Stimulated activated CD4-positive, alpha-beta T cell treated with anti-CD3 and anti-CD28 coated beads, Interleukin-1b, Interleukin-23, amount 100 ng/mL, for 1 hour (primary cell): ENCODE measurements at places on chromosomes 13 and 19.

- DNase-seq: no peak
These were observed 17.9 kb upstream of the POMP start for GRCh38 chr13:28640861-28641599.

DNA sequence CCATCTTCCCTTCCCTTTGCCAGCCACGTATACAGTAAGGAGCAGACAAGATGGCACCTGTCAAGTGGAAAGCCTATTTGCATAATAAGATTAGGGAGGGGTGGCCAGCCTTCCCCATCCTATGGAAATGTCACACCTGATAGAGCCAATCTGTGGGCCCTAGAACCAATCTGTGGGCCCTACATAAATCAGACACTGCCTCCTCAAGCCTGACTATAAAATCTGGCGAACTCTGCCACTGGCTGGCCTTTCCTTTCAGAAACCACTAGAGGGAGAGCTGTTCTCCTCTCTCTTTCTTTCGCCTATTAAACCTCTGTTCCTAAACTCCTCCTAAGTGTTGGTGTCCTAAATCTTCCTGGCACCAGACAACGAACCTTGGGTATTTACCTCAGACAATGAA, 231.5 kb upstream of the KLHL1 start:
- no peak for DNase-seq

GRCh38 chr13:100520936-100521850, 67.4 kb downstream of the GGACT start:
- no peak for DNase-seq

- DNase-seq: no peak
These were observed 169.4 kb upstream of the MIR17HG start for GRCh38 chr13:91178099-91178498.

DNA sequence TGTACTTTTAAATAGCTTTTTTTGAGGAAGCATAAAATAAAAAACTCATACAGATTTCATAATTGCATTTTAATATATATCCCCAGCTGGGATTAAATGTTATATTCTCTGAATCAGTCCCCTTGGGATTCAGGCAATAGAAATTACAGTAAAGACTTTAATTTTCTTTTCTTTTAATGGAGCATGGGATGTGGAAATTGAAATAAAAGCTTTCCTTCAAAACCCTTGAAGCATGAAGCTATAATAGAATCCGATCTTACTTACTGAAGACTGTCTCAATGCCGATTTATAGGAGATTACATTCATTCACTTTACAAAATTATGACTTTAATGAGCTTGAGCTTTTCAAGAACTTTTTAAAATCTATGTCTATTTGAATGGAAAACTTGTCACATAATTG, 243.4 kb downstream of the SPRY2 start:
- DNase-seq: no peak

- no peak for DNase-seq
These were observed at the start of gene CCNA1 for GRCh38 chr13:36432106-36432544. Gene CCNA1, plus strand, starts transcription at chr13:36432495. Its CDS starts 562 bp downstream, at chr13:36433057.

DNA sequence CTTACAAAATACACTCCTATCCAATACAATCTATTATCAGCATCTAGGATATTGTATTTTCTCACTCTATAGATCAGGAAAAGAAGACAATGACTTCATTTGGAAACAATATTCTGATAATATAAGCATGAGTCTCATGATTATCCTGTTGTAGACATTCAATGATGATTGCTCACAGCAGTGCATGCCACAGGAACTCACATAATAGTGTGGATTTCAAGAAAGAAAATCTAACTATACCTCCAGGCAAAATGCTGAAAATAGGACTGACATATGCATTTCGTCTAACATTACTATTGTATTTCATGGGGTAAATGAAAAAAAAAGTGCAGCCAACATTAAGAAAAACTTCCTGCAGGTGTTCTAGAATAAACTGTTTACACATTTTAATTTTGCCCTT, 122.6 kb downstream of the POSTN start:
- no peak for DNase-seq

DNA sequence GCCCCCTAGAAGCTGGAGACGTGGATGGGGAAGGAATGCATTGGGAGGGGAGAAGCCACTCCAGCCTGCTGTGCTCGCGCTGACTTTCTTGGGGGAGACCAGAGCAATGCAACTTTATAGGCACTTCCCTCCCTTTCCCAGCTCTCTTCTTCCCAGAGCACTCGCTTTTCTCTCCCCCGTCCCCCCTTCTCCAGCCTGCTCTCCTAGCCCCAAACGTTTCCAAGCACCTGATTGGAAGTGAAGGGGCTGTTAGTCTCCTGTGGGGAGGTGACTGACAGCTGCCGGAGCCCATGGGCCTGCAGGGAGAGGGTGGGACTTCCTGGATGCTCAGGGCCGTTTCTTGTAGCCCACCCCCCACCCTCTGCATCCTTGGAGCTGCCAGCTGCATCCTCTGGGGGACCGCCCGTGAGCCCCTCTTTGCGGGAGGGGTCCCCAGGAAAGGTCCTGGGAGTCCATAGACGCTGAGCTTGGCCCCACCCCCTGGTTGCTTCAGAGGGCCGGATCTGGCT, 2.5 kb downstream of the HDGFL2 start:
- DNase-seq: no peak

- DNase-seq: no peak
These were observed 700.7 kb downstream of the DIAPH3 start for GRCh38 chr13:59463023-59463422.

DNA sequence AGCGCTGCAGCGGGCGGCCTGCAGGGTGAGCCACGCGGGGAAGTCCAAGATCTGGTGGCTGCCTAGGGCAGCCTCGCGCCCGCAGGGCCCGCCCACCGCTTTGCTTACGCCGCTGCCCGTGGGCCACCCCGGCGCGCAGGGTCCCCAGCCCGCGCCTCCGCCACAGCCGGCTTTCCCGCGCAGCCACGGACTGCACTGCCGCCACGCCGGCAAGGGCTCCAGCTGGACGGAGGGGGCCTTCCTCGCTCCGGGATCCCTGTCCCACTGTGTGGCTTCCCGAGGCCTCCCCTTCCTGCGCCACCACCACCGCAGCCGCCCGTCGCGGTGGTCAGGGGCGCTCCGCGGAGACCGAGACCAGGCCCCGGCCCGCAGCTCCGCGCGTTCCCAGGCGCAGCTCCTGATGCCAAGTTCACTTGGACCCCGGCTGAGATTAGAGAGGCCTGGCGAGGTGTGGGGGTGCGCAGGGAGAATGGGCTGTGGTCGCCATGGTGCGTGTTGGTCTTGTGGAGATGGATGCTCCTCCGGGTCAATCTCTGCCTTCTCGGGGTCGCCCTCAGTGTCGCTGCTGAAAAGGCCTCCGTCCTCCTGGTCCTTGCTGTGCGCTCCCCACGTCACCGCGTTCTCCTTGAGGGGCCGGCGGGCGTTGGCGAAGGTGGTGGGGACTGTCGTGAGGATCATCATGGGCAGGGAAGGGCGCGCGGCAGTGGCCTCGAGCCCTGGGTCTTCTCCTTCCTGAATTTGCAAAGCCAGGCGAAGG, 17.9 kb upstream of the RNF17 start:
- DNase-seq: no peak

- peak; percentile 34 for DNase-seq
These were observed at the start of gene CRYL1 for GRCh38 chr13:20525601-20526544. Gene CRYL1, minus strand, starts transcription at chr13:20525857. Its CDS starts 63 bp downstream, at chr13:20525794.

DNA sequence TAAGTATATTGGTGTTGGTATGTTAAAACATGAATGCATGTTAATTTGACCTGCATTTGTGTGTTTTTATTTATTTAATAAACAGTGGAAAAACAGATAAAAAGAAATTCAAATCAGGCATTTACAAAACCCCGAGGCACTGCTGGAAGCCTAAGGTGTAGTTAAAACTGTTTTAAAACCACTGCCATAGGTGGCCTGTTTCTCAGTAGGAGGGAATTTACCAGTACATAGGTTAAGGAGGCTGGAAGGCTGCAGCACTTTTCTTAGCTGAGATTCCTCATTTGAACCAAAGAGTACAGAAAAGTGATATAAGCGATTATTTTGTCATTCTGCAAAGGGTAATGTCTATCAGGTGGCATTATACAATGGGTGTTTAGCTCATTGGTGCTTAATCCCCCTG, 99.6 kb downstream of the PAN3 start:
- DNase-seq: no peak

- DNase-seq: no peak
These were observed 18.0 kb downstream of the KLK4 start for GRCh38 chr19:50893047-50893736.

DNA sequence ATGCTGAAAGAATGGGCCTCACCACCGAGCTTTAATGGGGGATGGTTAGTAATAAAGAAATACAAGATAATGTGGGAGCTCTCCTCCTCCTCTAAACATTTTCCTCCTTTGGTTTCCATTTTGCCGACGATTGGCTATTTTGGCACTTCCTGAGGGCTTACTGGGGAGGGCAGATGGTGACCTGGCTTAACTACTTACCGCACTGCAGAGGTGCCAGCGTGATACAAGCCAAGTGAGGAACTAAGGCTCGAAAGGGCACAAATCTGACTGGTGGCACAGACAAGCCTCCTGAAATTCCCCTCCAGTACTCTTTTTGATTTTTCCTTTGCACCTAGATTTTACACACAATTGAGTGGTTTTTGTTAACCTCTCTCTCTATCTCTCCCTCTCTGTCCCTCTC, 53.3 kb upstream of the RAP2A start:
- no peak for DNase-seq

GRCh38 chr13:83274679-83275078, 607.6 kb downstream of the SLITRK1 start:
- DNase-seq: no peak

DNA sequence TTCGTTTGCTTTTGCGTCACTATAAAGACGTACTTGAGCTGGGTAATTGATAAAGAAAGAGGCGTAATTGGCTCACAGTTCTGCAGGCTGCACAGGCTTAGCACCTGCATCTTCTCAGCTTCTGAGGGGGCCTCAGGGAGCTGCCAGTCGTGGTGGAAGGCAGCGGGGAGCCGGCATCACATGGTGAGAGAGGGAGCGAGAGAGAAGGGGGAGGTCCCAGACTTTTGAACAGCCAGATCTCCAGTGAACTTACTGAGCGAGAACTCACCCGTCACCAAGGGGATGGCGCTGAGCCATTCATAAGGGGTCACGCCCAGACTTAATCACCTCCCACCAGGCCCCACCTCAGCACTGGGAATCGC, 58.7 kb upstream of the F7 start:
- DNase-seq: no peak

DNA sequence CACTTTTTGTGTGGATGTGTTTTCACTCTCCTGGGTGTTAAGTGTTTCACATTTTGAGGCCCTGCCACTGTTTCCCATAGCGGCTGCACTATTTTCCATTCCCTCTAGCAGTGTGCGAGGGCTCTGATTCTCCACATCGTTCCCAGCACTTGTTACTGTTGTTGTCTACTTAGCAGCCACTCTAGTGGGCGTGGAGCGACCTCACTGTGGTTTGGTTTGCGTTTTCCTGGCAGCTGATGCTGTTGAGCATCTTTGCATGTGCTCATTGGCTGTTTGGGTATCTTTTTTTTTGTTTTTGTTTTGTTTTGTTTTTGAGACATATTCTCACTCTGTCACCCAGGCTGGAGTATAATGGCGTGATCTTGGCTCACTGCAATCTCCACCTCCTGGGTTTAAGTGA, 14.4 kb downstream of the NAXD start:
- no peak for DNase-seq

DNA sequence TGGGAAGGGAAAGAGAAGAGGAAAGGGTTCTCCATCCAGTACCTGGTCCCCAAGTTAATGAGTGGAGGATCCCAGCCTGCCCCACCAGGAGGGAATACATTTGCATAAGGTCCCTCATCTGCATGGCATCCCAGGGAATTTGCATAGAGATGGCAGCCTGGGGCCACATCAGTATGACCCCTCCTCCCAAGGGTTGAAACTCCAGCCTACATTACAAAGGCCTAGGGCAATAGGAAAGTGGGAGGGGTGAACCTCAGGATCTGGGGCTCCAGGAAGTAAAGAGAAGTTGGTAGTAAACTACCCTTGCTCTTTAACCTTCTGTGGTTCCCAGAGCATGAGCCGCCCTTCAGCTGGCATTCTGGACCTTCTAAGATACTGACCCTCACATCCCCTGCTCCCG, 6.8 kb upstream of the NECTIN2 start:
- no peak for DNase-seq

GRCh38 chr13:26062853-26063444, 11.1 kb upstream of the SHISA2 start:
- no peak for DNase-seq

- DNase-seq: no peak
These were observed 77.9 kb downstream of the PTPRS start for GRCh38 chr19:5262721-5263120.

DNA sequence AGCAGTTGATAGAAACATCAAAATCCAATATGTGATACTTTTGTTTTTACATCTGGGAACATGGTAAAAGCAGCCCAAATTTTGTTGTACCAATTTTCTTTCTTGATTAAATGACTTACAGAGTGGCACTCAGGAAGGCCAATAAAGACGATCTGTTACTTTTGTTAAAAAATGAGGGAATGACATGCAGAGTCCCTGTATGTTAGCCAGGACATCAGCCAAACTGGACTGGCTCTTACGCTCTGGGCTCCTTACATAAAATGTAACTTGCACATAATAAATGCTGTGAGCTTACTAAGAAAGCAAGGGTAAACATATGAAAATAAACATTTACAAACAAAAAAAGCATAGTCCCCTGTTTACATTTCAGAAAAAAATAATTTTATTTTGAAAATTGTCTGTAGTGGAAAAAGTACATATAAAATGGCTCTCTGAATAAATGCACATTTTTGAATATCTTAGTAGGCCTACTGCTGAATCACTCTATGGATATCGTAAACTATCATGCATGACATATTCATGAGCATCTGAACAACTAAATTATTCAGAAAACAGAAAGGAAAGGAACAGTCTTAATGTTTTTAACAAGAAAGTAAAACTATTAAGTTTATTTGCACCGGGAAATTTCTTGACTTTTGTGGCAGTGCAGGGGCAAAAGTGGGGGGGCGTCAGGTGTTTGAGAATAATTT, 534.5 kb downstream of the KCTD12 start:
- no peak for DNase-seq

DNA sequence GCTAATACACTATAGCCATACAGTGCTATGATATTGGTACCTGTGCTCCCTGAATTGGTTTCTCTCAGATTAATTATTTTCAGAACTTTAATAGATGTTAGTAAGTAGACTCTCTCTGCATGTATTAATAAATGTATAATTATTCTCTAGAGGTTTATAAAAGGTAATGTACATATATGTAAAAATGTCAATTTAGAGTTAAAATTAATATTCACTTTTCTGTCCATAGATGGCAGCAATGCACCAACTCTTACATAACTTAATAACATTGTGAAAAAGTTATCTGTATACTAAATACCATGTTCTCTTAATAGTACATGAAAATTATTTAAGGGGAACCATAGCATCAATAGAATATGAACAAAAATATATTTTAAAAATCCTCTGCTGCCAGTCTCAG, 515.0 kb upstream of the KLHL1 start:
- DNase-seq: no peak

- DNase-seq: no peak
These were observed 248.3 kb upstream of the SLITRK1 start for GRCh38 chr13:84130495-84131114.
